ENCODE measurements at places on chromosomes 16 and 17. TPM values are rescaled to one million over a fixed set of nuclear protein-coding genes. Genes with fewer than 3 reads are reported as not detected.
A peak's percentile ranks its signal among the peaks of the same experiment; 100 is the strongest.

The KIF2B gene
- total RNA-seq, result not detected

The KCNAB3 gene
- total RNA-seq, result 1.7 TPM

The NATD1 gene
- 2.6 TPM for total RNA-seq

The CIITA gene
- total RNA-seq, result under 0.01 TPM

The TSPAN10 gene
- total RNA-seq, result 2.3 TPM

DNA sequence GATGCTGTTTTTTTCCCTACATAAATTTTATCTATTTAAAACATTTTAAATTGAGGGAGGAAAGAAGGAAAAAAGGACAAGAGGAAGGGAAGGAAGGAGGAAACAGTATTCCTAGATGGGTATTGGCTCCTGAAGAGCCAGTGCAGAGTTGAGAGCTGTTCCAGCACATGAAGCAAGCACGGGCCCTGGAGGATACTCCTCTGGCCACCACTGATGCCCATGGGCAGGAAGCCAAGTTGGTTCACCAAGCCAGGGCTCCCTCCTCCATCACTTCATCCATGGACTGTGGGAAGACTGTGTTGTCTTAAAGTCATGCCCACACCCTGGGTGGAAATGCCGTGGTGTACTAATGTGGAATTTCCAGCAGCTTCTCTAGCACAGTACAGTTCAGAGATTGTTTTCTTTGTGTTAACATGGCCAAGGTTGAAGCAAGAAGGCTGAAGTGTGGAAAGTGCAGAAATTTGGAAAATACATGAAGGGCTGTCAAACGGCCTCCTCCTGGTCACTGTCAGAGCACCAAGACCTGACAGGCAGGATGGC, 23.9 kb upstream of the NOS2 start:
- no peak for DNase-seq

DNA sequence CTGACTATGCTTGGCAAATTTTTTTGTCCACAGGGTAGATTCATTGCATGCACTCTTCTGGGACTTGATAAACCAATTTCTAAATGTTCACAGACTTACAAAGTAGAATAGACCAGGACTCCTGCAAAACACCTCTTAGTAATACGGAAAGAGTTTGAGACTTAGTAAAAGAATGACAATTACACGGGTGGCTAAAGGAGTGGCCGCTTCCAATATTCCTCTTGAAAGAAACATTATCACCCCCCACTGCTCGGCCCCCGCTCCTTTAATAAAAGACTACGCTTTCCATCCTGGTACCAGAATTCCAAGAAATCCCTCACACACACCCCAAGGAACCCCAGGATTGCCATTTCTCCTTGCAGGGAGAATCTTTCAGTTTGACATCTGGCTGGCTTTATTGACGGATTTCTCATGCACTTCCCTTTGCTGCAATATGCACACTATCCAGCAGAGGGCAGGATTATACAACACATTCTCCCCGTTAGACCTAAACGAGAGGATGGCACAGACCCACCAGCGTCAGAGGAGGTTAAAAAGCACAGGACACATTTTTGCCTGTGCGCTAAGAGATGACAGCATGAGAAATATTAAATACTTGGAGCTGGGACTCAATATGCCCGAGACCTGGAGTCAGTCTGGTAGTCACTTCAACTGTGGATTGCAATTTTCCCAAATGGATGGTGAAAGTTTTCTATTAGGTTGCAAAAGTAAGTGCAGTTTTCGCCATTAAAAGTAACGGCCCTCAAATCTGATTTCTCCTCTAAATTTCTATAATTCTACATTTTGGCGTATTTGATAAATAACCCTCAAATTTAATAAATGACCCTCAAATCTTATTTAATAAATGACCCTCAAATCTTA, 46.6 kb upstream of the NUDT7 start:
- DNase-seq, result peak; percentile 81

DNA sequence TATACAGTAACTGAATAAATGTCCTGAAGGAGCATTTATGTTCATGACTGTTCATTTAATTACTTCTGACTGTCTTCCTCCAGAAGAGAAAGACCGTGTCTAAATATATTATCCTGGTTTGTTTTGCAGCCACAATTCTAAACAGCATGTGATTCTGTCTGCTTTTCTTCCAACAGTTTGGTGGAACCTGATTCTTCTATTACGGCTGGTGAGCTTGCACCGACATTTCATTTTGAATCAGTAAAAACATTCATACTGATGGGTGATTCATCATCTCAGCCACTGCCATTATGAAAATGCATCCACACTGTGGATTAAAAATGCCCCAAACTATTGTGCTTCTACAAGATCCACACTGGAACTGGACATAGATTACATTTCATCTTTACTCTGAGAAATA, 16.9 kb downstream of the KNOP1 start:
- peak; percentile 43 for DNase-seq

GRCh38 chr16:63185235-63185780, 1149.1 kb upstream of the CDH8 start:
- DNase-seq, result no peak

GRCh38 chr17:55463600-55463999, 42.0 kb upstream of the MMD start:
- no peak for DNase-seq

DNA sequence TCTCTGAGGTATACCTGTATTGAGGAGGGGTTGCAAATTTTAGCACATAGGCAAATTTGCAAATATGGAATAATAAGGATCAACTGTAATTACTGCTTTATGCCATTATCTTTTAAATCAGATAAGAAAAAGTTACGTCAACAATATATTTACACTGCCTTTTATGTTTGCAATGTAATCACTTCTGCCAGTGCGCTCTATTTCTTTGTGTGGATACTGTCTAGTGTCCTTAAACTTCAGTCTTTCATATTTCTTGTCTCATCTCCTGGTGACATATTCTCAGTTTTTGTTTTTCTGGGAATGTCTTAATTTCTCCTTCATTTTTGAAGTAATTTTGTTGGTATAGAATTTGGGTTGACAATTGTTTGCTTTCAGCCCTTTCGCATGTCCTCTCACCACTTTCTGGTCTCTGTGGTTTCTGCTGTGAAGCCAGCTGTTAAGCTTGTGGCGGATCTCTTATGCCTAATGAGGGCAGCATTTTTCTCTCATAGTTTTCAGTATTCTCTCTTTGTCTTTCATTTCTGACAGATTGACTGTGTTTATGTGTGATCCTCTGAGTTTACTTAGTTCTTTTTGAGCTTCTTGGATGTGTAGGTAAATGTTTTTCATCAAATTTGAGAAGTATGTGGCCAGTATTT, 37.6 kb upstream of the ABCC11 start:
- DNase-seq, result no peak

DNA sequence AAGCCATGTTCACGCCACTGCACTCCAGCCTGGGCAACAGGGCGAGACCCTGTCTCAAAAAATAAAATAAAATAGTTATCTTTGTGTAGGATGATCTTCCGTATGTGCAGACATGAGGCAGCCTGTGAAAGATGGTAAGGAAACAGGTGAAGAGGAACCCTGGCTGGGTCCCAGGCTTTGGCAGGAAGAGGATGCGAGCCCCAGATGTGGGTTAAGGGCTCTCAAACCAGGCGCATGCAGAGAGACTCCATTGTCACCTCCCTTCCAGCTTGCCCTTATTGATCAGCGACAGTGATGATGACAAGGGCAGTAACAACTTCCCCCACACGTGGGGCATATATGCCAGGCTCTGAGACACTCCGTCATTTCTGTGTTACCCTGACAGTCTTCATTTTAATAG, 106.8 kb downstream of the GNAO1 start:
- no peak for DNase-seq

- DNase-seq, result no peak
Measured at GRCh38 chr17:50102164-50102991, 7.2 kb downstream of the PDK2 start.

DNA sequence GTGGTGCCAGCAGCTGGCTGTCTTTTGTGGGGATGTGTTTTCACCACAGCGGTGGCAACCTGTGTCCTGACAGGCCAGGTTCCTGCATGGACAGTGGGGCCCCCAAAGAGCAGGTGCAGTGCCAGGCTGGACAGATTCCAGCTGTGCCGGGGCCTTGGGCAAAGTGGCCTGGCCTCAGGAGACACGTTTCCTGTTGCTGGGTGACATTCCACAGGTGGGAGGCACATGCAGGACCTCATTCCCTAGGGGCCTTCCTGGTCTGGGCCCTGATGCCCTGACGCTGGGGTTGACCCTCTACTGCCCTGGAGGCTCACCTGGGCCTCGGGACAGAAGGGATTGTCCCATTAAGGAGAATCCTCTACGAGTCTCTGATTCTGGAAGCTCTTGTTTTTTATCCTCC, 182.4 kb downstream of the RAB11FIP4 start:
- DNase-seq, result no peak

DNA sequence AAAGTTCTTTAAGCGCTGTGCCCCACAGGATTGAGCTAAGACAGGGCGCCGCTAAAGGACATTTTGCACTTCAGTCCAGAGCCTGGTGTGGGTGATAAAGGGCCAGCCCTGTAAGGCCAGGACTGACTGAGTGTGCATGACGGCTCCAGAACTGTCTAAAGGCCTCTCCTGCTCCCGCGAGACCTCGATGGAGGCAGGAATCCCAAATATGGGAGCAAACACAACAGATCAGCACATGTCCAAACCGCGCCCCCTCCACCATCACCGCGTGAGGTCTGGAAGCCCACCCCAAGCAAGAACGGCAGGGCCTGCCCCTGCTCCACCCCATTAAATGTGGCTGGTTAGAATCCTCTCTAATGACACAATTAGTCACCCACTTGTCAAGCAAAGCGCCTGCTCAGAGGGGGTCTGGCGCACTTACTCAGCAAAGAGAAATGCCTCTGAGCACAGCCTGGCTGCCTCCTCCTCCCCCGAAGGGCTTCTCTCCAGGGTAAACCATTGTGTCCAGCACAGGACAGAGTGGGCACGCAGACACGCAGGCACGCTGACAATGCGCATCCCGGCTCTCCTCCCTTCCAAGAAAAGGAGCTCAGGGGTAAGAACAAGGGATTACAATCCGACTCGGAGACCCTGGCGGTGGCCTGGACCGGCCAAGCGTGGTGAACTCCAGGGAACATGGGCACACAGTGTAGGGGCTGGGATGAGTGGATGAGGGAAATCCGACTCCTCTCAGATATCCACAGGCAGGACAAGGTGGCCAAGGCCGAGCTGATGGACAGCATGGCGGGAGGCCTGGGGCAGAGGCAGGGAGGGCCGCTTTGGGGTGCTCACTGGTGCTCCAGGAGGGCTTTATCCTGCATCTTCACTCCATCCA, 1.5 kb downstream of the MXRA7 start:
- peak; percentile 98 for DNase-seq

All from fibroblast of villous mesenchyme (primary cell).